Renal pelvis (tissue), 12 donors: ENCODE measurements at places on chromosomes 11 and 22. TPM values are rescaled to one million over a fixed set of nuclear protein-coding genes. Genes with fewer than 3 reads are reported as not detected.

The LARGE1 gene
- 31.2 TPM for polyA plus RNA-seq

The OR5A1 gene
- not detected for polyA plus RNA-seq

The MYBPC3 gene
- polyA plus RNA-seq, result 0.07 TPM

The HEPN1 gene
- 1.3 TPM for polyA plus RNA-seq

The RBM4 gene
- polyA plus RNA-seq, result 282 TPM

The RIMBP3C gene
- polyA plus RNA-seq, result 0.47 TPM

The C11orf91 gene
- polyA plus RNA-seq, result not detected

The INCENP gene
- polyA plus RNA-seq, result 40.5 TPM

The KDM2A gene
- polyA plus RNA-seq, result 88.0 TPM

The GAL gene
- 0.44 TPM for polyA plus RNA-seq

The IFITM10 gene
- 0.31 TPM for polyA plus RNA-seq

The CASP12 gene
- 0.50 TPM for polyA plus RNA-seq

The OR5B21 gene
- polyA plus RNA-seq, result not detected

The MS4A6E gene
- not detected for polyA plus RNA-seq

The TTC36 gene
- 2.6 TPM for polyA plus RNA-seq

The OR8D1 gene
- not detected for polyA plus RNA-seq

The PGA5 gene
- 0.92 TPM for polyA plus RNA-seq

The CSRP3 gene
- not detected for polyA plus RNA-seq

The TRAF6 gene
- 18.2 TPM for polyA plus RNA-seq

The ROM1 gene
- 2.7 TPM for polyA plus RNA-seq

The LARGE2 gene
- polyA plus RNA-seq, result 29.5 TPM

The UBQLNL gene
- polyA plus RNA-seq, result 1.2 TPM

The DUSP8 gene
- 3.6 TPM for polyA plus RNA-seq

The FGF19 gene
- 1.1 TPM for polyA plus RNA-seq

The CNGA4 gene
- 0.82 TPM for polyA plus RNA-seq

The HBE1 gene
- polyA plus RNA-seq, result 2.4 TPM

The OR8B8 gene
- polyA plus RNA-seq, result not detected

The BBOX1 gene
- 55.4 TPM for polyA plus RNA-seq

The PATE4 gene
- polyA plus RNA-seq, result 0.31 TPM

The CARD10 gene
- polyA plus RNA-seq, result 29.4 TPM

The PICALM gene
- 223 TPM for polyA plus RNA-seq

The SCGB2A2 gene
- not detected for polyA plus RNA-seq

The OR51I1 gene
- not detected for polyA plus RNA-seq

The CCT8L2 gene
- polyA plus RNA-seq, result not detected

The TMEM191C gene
- 1.8 TPM for polyA plus RNA-seq

The MMP8 gene
- polyA plus RNA-seq, result 0.06 TPM

The ST14 gene
- 39.2 TPM for polyA plus RNA-seq

The RBX1 gene
- 66.6 TPM for polyA plus RNA-seq

The GPHA2 gene
- polyA plus RNA-seq, result 2.1 TPM

The OR52N4 gene
- not detected for polyA plus RNA-seq

The ARHGEF17 gene
- polyA plus RNA-seq, result 121 TPM

The GLB1L3 gene
- 1.6 TPM for polyA plus RNA-seq

The RAB36 gene
- polyA plus RNA-seq, result 20.2 TPM

The SLC25A45 gene
- polyA plus RNA-seq, result 5.6 TPM

The VSIG10L2 gene
- polyA plus RNA-seq, result not detected

The C11orf21 gene
- 0.75 TPM for polyA plus RNA-seq

The CDCA5 gene
- 18.3 TPM for polyA plus RNA-seq

The OR8G5 gene
- not detected for polyA plus RNA-seq

The TMEM258 gene
- 165 TPM for polyA plus RNA-seq

The SERHL2 gene
- 10.4 TPM for polyA plus RNA-seq

The CPT1B gene
- 18.3 TPM for polyA plus RNA-seq

The CD3E gene
- 0.27 TPM for polyA plus RNA-seq

The PVALB gene
- 8.3 TPM for polyA plus RNA-seq

The ESAM gene
- 69.4 TPM for polyA plus RNA-seq

The DYNC2H1 gene
- polyA plus RNA-seq, result 44.6 TPM

The ROBO4 gene
- polyA plus RNA-seq, result 19.3 TPM
